ENCODE measurements at places on chromosomes 12 and 14. TPM values are rescaled to one million over a fixed set of nuclear protein-coding genes. Genes with fewer than 3 reads are reported as not detected.
A peak's percentile ranks its signal among the peaks of the same experiment; 100 is the strongest.

FBXO34 gene
- 12.0 TPM for total RNA-seq

- DNase-seq: peak; percentile 80
Measured at GRCh38 chr12:122063694-122064024, 14.9 kb upstream of the MLXIP start.

CAPZA3 gene
- total RNA-seq: not detected

GRCh38 chr12:24487606-24488005 is 461.3 kb downstream of the BCAT1 start:
- no peak for DNase-seq

IAPP gene
- not detected for total RNA-seq

KRT72 gene
- total RNA-seq: not detected

- no peak for DNase-seq
Measured at GRCh38 chr12:102888511-102888910, 28.5 kb downstream of the PAH start.

DNA sequence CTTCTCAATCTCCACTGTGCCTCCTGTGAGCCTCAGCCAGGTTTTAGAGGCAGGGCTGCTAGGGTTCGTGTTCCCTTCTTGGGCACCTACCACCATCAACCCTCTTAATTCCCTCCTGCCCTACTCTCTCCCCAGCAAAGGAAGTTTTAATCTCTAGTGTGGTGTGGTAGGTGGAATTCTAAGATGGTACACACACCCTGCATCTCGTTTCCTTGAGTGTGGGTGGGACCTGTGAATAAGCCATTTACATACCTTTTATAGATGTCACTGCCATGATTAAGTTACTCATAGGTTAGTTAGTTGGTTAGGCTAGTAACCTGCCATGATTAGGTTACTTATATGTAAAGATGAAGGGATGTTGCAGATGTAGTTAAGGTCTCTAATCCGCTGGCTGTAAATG is 114.8 kb upstream of the VRK1 start:
- no peak for DNase-seq

- DNase-seq: no peak
Measured at GRCh38 chr14:64266239-64266638, 27.9 kb downstream of the ESR2 start.

DNA sequence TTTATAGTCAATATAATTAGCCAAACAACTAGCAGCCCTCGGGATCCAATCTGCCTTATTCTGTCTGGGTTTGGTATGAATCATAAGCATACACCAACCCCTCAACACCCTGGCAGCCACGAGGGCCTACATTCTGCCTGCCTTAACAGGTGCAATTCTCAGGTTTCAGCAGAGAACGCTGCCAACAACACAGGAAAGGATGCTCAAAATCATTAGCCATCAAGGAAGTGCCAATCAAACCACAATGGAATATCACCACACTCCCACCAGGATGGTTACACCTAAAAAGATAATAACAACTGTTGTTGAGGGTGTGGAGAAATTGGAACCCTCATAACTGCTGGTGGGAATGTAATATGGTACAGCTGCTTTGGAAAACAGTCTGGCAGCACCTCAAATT is 122.8 kb downstream of the TTC7B start:
- no peak for DNase-seq

GRCh38 chr12:68358532-68359485 is 26.6 kb upstream of the MDM1 start:
- DNase-seq: peak; percentile 58

DNA sequence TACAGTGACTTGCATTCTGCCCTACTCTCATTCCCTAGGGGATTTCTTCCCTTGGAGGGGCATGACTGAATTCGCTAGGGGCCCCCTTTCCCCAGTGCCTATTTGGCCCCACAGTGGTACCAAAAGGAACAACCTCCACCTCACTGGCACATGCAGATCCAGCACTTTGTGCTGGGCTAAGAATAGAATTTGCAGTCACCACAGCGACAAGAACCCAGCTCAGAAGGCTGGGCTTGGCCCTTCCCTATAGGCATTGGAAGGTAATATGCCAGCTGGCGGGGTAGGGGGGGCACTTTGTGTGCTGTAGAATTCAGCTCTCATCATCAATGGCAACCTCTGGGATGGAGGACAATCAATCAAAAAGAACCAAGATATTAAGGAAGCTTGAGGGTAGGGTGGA is 13.9 kb downstream of the BAZ2A start:
- DNase-seq: no peak

STXBP6 gene
- 2.6 TPM for total RNA-seq

DNA sequence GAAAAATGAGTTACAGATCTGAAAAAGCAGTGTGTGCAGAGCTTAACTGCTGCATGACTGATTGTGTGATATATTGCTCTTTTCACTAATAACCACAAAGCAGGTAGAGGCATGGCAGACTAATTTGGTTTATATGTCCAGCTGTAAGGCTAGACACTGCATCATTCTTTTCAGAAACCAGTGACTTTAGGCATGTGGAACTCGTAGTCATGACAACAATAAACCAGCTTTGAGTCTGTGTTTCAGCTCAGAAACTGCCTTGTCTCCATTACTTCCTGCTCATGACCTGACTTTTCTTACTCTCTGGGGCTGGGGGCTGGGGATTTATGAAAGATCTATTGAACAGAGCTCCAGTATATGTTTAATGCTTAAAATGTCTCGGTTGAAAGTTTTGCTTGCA is 146.8 kb upstream of the LRIG3 start:
- DNase-seq: no peak

AQP6 gene
- 0.09 TPM for total RNA-seq

GRCh38 chr12:99911081-99911480 is 73.7 kb downstream of the ANKS1B start:
- no peak for DNase-seq

NINJ2 gene
- 0.24 TPM for total RNA-seq

DNA sequence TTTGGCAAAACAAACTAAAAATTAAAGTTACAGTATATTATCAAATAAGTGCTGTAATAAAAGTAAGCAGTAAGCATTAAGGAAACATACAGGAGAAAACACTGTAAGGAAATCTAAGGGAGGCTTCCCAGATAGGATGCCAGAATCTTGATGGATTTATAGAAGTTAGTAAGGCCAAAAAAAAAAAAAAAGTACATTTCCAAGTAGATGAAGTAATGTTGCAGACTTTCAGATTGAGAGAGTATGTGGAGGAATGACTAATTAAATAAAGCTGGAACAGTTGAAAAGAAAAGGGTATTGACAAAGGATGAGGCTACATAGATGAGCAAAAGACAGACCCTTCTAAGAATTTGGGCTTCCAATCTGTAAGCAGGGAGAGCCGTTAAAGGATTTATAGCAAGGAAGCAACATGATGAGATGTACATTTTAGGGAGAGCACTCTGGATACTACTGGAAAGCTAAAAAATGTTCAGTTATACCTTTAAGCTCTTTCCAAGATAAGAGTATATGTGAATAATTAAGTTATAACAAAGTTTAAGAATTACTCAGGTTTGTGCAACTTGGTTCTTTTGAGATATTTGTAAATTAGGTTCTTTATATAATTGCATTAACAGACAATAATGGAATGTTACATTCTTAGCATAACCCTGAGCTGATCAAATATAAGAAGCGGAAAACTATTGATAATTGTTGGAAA is 87.5 kb upstream of the MON2 start:
- no peak for DNase-seq

PRICKLE1 gene
- 20.0 TPM for total RNA-seq

- no peak for DNase-seq
Measured at GRCh38 chr12:127803545-127803944, 463.4 kb upstream of the TMEM132C start.

DTX1 gene
- 3.0 TPM for total RNA-seq

DNA sequence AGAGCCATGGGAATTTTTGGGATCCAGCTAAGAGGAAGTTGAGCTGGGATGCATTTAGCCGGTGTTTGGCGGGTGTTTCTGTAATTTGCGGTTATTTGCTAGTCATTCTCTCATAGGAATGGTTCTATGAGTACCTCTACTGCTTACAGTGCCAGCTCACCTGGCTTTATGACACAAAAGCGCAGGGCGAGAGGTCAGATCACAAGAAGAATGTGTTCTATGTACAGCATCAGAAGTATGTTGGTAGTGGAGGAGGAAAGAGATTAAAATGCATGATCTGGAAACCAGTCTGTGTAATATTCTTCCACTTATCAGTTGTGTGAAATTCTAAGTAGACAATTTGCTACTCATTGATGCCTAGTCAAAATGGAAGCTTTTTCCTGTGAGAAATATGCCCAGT is 173.3 kb downstream of the ADCK1 start:
- no peak for DNase-seq

DNA sequence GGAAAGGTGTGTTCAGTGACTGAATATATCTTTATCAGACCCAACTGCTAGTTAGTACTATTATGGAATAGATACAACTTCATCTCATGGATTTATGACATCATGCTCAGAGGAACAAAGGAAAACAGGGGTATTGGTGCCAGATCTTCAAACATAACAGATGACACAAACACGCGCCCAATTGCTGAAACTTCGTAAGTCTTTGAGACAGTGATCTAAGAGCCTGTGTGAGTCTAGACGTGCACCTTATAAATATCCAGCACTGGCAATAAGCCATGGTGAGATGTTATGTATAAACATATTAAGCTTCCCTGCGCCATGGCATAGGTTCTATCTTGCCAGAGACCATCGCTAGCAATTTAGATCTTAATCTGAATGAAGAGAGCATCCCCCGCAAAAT is 42.2 kb upstream of the NR2C1 start:
- no peak for DNase-seq

GRCh38 chr14:73752297-73752992 is 38.3 kb upstream of the PNMA1 start:
- peak; percentile 41 for DNase-seq

DNA sequence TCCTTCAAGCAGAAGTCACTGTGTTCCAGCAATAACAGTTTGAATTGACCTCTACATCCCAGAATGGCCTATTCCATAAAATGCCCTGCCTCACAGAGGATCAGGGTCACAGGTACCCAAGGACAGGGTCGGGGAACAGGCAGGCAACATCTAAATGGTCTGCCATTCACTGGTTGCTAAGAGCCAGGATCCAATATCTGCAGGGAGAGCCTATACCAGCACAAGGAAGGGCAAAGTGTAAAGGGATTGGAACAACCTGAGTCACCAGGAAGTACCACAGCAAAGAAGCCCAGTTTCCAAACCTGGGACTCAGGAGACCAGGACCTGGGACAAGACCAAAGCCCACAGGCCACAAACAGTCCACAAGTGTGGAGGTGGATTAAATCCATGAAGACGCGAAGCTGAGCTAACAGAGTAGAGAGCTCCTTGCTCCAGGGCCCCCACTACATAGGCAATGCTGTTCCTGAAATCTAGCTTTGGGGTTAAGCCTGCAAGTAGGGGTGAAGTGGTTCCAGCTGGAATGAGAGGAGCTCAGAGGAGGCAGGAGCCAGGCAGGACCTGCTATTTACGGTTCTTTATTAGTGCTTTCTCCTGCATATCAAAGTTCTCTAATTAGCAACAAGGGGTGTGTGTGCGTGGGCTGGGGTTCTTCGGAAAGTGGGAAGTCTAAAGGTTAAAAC is 274.3 kb downstream of the BCL11B start:
- DNase-seq: no peak

GRCh38 chr14:38404100-38404541 is 148.2 kb upstream of the CLEC14A start:
- DNase-seq: no peak

CCDC198 gene
- not detected for total RNA-seq

- DNase-seq: no peak
Measured at GRCh38 chr14:59600211-59600945, 23.8 kb upstream of the CCDC175 start.

Measured in H9 (cell line).